ENCODE measurements at places on chromosomes 11 and 22.

- DNase-seq, result no peak
Observed at GRCh38 chr22:50606165-50606945, 5.8 kb downstream of the MAPK8IP2 start.

DNA sequence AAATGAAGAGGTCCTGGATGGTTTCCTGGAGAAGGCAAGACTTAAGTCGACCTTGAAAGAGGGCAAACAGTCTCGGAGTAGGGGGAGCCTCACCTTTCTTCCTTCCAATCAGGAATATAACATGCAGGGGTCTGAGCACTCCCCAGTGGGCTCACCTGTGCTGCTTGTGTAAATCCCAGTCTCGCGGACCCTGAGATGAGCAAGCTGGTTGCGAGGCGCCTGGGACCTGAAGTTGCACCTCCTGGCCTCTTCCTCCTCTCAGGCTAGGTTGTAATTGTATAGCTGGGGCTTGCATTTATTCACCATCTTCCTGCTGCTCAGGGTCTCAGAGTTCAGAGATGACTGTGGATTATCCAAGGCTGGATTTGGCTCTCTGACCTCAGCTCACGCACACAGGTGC, 7.5 kb upstream of the WBP2NL start:
- no peak for DNase-seq

DNA sequence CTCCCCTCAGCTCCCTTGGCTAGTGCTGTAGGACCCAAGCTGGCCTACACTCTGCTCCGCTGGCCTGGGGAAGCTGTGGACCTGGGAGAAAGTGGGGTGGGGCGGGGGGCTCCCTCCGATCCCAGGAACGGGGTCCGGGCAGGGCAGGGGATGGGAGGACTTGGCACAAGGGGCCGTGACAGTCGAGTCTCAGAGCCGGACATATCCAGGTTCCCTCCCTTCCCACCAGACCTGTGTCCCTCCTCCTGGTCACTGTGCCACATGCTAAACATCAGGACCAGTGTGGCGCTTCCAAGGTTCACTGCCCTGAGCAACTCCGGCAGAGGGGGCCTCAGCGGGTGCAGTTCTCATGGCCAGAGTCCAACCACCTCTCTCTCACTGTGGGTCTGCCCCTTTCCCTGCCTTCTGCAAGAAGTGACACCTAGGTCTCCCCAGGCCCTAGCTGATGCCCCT, 2.0 kb downstream of the DUSP8 start:
- no peak for DNase-seq

DNA sequence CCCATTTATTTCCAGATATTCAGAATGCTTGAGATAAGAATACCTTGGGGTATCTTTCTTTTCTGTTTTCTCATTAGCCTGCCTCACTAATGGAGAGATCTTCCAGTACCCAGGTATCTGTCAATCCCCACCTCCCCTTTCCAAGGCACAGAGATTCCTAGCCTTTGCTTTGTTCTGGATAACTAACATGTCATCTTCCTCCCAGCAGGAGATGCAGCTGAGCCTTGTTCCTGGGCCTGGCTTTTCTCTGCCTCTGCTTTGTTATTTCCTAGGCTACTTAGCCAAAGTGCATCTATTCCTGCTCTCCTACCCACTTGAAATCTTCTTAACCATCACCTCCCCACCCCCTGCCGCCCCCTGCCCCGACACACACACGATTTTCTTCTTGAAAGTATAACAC, 297.1 kb downstream of the NELL1 start:
- no peak for DNase-seq

GRCh38 chr11:86720546-86720945, 48.1 kb upstream of the ME3 start:
- DNase-seq, result no peak

- no peak for DNase-seq
Observed at GRCh38 chr11:78562398-78562797, 12.3 kb downstream of the NARS2 start.

DNA sequence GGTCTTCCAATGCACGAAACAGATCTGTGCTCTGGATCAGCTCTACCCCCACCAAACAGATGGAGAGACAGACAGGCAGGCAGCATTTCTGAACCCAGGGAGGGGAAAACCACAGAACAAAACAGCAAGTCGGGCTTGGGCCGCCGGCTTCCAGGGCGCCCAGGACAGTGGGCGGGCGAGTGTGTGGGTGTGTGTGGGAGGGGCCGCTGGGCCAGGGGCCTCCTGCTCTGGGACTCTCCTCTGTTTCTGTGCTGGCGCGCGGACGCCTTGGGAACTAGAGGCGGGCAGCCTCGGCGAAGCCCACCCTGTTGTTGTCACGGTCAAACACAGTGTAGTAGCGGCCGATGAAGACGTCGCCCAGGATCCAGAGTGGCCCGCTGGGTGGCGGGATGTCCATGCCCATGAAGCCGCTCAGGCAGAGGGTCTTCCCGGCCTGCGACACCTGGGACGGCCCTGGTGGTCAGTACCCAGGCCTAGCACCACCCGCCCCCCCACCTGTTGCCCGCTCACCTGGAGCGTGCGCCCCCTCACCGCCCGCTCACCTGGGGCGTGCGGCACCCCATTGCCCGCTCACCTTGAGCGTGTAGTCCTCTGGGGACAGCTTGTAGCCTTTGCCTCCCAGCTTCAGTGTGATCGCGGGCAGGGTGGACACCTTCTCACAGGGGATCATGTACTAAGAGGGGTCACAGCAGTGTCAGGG, 3.0 kb upstream of the IFITM10 start:
- no peak for DNase-seq

DNA sequence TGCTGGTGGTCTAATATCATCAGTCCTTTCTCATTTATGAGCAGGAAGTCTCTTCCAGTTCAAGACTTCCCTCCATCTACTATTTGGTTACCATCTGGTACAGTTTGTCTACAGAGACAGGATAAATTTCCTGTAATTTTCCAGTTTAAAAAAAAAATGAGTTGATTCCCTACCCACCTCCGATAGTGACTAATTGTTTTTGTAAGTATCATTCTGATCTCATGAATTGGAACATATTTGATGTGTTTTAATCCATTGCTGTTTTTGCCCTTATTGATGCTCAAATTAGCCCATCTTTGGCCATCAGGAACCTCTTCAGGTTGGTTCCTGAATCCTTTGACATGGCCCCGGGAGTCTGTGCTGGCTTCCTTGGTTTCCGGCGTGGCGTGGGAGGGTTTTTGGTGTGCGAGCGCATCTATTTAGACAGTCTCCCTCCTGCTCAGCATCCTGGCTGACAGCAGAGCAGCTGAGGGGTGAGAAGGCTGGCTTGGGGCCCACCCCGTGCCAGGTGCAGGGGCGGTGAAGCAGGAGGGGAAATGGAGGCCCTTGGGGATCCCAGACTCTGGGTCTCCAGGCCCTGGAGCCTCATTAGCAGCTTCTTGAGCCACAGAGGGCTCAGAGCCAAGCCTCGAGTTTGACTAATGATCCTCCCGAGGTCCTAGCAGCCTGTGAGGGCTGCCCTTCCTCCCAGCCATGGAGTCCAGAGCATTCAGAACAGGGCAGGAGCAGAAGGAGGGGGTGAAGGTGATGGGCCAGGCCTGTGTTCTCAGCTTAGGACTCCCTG, 6.8 kb downstream of the OMP start:
- DNase-seq, result no peak

- no peak for DNase-seq
Observed at GRCh38 chr11:76640501-76640900, 30.0 kb downstream of the LRRC32 start.

GRCh38 chr11:8040921-8041285, 40.1 kb upstream of the TUB start:
- no peak for DNase-seq

DNA sequence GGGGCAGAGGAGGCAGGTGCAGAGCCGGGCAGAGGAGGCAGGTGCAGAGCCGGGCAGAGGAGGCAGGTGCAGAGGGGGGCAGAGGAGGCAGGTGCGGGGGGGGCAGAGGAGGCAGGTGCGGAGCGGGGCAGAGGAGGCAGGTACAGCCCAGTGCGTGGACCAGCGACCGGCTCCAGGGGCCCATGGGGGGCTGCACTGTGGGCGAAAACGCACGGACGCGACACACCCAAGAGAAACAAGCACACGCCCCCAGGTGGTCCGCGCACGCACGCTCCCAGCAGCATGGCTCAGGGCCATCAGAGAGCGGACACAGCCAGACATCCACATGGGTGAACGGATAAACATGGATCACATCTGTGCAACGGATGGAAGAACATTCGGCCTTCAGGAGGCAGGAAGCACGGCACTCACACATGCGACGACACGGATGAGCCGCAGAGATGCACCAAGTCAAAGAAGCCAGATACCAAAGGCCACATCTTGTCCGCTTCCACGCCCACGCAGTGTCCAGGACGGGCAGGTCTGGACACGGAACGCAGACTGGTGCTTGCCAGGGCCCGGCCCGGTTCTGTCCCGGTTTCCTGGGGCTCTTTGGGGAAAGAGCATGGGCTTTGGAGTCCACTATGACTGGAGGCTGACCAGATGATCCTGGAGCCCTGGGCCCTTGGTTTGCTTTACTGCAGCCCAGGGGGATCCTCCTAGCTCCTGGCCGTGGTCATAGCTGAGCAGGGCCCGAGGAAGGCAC, 21.8 kb downstream of the OSBPL5 start:
- DNase-seq, result no peak

DNA sequence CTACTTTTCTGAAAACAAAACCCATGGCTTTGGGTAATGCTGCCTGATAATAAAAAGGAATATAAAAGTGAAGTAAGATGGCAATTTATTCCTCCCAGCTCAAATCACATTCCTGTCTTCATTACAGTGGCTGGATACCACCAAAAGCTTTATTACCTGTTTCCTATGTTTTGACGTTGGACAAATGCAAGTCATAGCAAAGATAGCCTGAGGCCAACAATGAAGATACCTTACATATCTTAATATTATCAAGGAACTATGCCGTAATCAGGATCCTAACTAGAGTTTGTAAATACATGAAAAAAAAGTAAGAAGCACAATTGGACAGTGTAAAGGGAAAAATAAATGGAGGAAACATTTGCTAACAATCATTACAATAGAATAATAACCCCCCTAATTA, 202.4 kb downstream of the SOX6 start:
- no peak for DNase-seq

GRCh38 chr11:96013461-96014213, 89.7 kb upstream of the MTMR2 start:
- DNase-seq, result peak; percentile 30

GRCh38 chr11:57461841-57462489, 1.6 kb downstream of the RTN4RL2 start:
- no peak for DNase-seq

DNA sequence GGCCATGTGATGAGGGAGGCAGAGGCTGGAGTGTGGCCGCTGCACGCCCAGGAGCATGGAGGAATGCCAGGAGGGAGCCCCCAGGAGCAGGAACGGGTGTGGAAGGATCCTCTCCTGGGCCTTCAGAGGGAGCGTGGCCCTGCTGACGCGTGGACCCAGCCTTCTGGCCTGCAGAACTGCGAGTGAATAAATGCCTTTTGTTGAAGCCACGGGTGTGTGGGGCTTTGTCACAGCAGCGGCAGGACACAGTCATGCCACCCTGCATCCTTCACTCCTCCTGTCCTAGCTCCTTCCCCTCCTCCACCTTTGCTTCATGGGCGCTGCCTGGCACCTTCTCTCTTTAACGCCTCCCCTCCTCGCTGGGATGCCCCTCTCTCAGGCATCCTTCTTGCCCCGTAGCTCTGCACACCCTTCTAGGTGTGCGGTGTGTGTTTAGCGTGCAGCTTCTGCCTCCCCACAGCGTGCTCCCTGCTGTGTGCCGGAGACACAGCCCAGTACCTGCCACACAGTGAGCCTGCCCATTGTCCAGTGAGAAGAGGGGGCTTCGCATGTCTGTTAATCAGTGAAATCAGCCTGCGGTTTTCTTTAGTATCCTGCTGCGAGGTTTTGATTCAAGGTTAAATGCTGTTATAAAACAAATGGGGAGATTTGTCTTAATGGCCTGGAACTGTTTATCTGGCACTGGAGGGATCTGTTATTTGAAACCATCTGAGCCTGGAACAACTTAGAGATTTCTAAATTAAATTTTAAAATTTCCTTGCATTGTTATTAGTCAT, 459.6 kb downstream of the TBC1D22A start:
- no peak for DNase-seq

GRCh38 chr11:23959462-23959861, 537.4 kb upstream of the LUZP2 start:
- no peak for DNase-seq

DNA sequence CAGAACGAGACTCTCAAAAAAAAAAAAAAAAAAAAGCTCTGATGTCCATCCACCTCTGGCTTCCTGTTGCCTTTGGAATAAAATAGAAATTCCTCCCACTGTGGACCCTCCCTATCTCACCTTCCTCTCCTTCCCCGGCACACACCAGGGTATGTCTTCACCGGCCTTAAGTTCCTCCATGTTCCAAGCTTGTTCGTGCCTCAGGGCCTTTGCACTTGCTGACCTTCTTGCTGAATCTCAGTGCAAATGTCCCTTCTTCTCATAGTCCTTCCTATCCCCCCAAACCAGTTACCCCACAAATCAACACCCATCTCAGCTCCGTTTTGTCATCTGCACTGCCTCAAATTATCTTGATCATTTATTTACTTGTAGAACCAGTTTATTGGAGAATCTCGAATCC, 20.6 kb downstream of the IFT27 start:
- no peak for DNase-seq

DNA sequence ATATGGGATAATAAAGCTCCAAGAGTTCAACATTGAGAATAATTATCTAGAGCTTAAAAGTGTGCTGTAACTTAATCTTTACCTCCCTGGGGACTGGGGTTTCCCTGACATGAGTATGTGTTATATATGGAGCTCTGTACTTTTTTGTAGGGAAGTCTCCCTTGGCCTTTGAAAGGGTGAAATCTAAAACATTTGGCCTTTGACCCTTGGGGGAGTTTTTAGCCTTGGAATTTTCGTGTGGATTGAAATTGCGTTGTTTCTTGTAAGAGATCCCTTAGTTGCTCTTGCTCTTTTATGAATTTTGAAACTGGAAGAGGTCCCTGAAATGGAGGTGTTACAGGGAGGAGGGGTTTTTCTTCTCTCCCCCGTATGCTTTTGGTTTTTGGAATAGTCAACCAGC, 450.0 kb downstream of the NELL1 start:
- DNase-seq, result no peak

DNA sequence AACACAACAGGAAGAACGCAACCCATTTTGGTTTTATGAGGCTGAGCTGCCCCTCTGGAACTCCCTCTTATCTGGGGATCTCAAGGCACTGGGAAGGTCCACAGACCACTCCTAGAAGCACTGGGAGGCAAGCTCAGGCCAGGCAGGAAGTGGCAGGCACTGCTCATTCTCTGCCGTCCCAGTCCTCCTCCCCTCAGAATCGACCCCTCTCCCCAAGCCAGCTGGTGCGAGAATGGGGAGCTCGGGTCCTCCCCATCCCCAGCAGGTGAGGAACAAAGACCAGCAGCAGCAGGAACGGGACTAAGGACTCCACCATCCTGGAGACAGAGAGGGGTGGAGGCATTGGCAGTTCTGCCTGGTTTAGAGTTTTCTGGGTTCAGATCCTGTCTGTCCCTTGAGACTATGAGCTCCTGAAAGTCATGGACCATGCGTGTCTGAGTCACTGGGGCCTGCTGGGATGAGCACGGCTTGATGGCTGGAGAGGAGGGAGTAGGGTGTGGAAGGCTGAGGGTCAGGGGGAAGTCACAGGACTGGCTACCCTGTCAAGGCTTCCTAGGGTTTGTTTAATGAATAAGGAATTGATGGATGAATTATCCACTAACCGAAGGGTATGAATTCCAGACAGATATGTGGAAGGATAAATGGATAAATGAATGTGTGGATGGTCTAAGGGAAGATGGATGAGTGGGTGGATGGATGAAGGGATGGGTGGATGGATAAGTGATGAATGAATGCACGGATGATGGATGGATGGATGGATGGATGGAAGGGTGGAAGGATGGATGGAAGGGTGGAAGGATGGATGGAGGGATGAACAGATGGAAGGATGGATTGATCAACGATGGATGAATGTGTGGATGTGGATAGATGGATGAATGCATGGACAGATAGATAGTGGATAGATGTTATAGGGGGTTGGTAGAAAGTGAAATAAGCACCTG, 6.4 kb downstream of the MYEOV start:
- no peak for DNase-seq
